Esophagus squamous epithelium (tissue), 5 donors: ENCODE measurements at places on chromosomes 16 and 17.

- DNase-seq, result no peak
Observed at GRCh38 chr17:82200135-82200534, 12.5 kb downstream of the CCDC57 start.

- no peak for DNase-seq
Observed at GRCh38 chr16:67525176-67525860, 3.3 kb upstream of the RIPOR1 start.

GRCh38 chr16:21227866-21228265, 5.6 kb upstream of the ANKS4B start:
- DNase-seq, result no peak

- no peak for DNase-seq
Observed at GRCh38 chr17:1274245-1274608, 4.0 kb downstream of the BHLHA9 start.

DNA sequence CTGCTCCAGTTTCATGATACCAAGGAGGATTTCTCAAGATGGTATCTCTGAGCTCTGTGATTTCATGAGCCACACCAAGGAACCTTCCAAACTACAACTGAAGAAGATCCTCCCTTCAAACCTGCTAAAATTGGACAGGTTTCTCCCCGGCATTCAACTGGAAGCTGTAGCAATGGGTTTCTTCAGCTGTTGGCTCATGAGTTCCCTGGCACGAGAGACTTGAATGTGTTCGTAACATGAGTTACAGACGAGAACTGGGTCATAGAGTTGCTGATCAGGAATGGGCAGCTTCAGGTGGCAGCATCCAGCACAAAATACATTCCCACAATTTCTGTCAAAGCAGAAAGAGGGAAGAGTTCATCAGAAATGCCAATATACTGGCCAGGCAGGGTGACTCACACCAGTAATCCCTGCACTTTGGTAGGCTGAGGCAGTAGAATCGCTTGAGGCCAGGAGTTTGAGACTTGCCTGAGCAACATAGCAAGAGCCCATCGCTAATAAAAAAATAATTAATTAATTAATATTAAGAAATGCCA, 3.4 kb upstream of the HSF5 start:
- no peak for DNase-seq

GRCh38 chr17:61822326-61823285, 40.7 kb downstream of the BRIP1 start:
- DNase-seq, result no peak
